ENCODE measurements at places on chromosomes 12 and 14. TPM values are rescaled to one million over a fixed set of nuclear protein-coding genes. Genes with fewer than 3 reads are reported as not detected.

Gene ITGA7
- total RNA-seq, result 206 TPM

Gene SIX4
- 1.6 TPM for total RNA-seq

Gene SSPN
- 35.9 TPM for total RNA-seq

Gene KLHL33
- total RNA-seq, result 0.27 TPM

Gene MSI1
- 9.2 TPM for total RNA-seq

Gene IFNG-AS1
- total RNA-seq, result not detected

Gene STXBP6
- 29.3 TPM for total RNA-seq

Gene DENND5B
- total RNA-seq, result 18.4 TPM

Gene ABCD2
- total RNA-seq, result 0.35 TPM

Gene RNF31
- total RNA-seq, result 28.4 TPM

All from gastroesophageal sphincter (tissue), 4 donors.